ENCODE measurements at places on chromosomes 11 and 22. TPM values are rescaled to one million over a fixed set of nuclear protein-coding genes. Genes with fewer than 3 reads are reported as not detected.
A peak's percentile ranks its signal among the peaks of the same experiment; 100 is the strongest.

Gene ENTHD1
- total RNA-seq = not detected

Gene TMPRSS4
- 2.0 TPM for total RNA-seq

Gene MS4A6E
- total RNA-seq = 9.4 TPM

Gene CCDC116
- 4.2 TPM for total RNA-seq

DNA sequence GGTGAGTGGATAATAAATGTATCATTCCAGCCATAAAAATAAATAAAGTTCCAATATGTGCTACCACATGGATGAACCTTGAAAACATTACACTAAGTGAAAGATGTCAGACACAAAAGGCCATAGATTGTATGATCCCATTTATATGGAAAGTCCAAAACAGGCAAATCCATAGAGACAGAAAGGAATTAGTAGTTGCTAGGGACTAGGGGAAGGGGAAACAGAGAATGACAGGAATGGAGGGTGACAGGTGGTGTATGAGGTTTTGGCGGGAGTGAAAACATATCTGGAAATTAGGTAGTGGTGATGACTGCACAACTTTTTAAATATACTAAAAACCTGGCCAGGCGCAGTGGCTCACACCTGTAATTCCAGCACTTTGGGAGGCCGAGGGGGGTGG is 15.2 kb upstream of the CARD10 start:
- DNase-seq = no peak
- H3K27ac ChIP-seq = no peak overlapping the region
- H3K27me3 ChIP-seq = no peaks in the 10 kb centered on the region
- H3K36me3 ChIP-seq = no peaks in the 10 kb centered on the region
- no peak overlapping the region for H3K4me3 ChIP-seq
- H3K4me1 ChIP-seq = peaks cover 14% of the 10 kb centered on the region

- no peak overlapping the region for H3K27ac ChIP-seq
- no peaks in the 10 kb centered on the region for H3K4me1 ChIP-seq
- no peak overlapping the region for H3K4me3 ChIP-seq
- DNase-seq = no peak
- no peaks in the 10 kb centered on the region for H3K36me3 ChIP-seq
Measured at GRCh38 chr22:47373648-47374272, 611.3 kb downstream of the TBC1D22A start.

DNA sequence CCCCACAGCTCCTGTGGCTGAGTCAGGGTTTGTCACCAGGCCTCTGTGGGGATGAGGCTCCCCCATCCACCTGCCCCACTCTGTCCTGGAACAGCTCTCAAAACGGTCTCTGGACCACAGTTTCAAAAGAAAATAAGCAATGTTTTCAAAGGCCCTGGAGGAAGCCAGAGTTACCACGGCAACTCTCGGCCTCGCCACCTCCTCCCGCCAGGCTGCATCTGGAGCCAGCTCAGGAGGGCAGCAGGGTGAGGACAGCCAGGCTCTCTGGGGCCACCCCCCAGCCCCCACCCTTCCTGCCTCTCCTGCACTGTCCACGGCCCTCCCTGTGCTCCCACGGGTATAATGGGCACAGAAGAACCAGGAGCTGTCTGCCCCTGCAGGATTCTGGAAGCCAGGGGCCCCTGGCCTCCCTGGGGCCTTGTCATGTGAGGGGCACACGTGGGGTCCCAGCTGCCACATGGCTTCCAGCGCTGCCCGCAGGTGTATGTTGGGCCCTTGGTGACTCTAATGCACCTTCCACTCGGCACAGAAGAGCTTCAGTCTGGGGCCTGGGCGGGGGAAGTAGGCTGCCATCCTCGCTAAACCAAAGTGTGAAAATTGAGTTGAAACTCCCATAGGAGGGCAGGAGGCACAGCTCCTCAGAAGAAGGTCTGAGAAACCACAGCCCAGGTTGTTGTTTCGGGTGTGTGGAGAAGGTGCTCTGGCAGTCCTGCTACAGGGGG is 10.3 kb downstream of the CD81 start:
- H3K36me3 ChIP-seq = peaks cover 32% of the 10 kb centered on the region
- peak overlapping the region; percentile 70 for H3K27ac ChIP-seq
- no peak overlapping the region for H3K4me3 ChIP-seq
- no peaks in the 10 kb centered on the region for H3K27me3 ChIP-seq

DNA sequence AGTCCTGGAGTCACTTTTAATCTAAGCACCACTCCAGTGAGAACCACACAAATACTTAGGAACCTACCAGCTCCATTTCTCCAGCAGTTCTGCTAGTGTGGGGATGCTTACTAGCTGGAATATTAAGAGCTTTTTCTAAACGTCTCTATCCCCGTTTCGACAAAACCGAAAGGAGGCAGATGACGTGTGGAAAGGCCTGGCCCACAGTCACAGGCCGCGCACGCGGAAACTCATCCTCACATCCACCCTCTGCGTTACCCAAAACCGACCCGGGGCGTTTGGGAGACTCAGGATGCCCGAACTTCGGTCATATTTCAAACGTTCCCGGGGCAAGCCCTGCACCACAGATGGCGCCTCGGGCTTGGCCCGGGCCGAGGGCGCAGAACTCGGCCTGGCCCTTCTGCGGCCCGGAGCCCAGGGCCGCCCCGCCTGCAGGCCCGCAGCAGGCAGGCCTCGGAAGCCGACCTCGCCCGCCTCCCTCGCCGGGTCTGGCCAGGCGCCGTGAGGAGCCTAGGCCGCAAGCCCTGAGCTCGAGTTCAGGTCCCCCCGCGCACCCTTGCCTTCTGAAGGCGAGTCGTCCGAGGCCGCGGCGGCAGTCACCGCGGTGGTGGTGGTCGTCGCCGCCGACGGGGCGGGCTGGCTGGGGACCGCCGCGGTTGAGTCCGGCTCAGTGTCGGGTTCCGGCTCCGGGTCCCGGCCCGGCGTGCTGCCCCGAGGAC is 473 bp downstream of the FNBP4 start:
- peak overlapping the region; percentile 99 for H3K27ac ChIP-seq
- H3K4me1 ChIP-seq = peaks cover 21% of the 10 kb centered on the region
- H3K36me3 ChIP-seq = peaks cover 26% of the 10 kb centered on the region
- H3K27me3 ChIP-seq = no peaks in the 10 kb centered on the region
- peak; percentile 91 for DNase-seq

- no peak overlapping the region for H3K27ac ChIP-seq
- DNase-seq = no peak
- H3K4me3 ChIP-seq = no peak overlapping the region
- no peaks in the 10 kb centered on the region for H3K27me3 ChIP-seq
- H3K36me3 ChIP-seq = no peaks in the 10 kb centered on the region
Measured at GRCh38 chr11:132913886-132914285, 618.4 kb downstream of the OPCML start.

Measured in upper lobe of left lung (tissue), 6 donors.